Lung (tissue), 17 donors: ENCODE measurements at places on chromosomes 4 and X. TPM values are rescaled to one million over a fixed set of nuclear protein-coding genes. Genes with fewer than 3 reads are reported as not detected.

- H3K4me1 ChIP-seq, result no peaks in the 10 kb centered on the region
- H3K27ac ChIP-seq, result no peak overlapping the region
- peaks cover 22% of the 10 kb centered on the region for H3K27me3 ChIP-seq
- H3K4me3 ChIP-seq, result no peak overlapping the region
- DNase-seq, result no peak
Measured at GRCh38 chrX:153857348-153857903, 27.1 kb upstream of the PDZD4 start.

GRCh38 chr4:7388627-7389026 lies 46.1 kb downstream of the PSAPL1 start:
- H3K27ac ChIP-seq, result no peak overlapping the region
- H3K36me3 ChIP-seq, result no peaks in the 10 kb centered on the region
- no peak overlapping the region for H3K4me3 ChIP-seq
- H3K4me1 ChIP-seq, result no peaks in the 10 kb centered on the region

LANCL3 gene
- 10.7 TPM for total RNA-seq

- H3K27ac ChIP-seq, result no peak overlapping the region
- H3K36me3 ChIP-seq, result peaks cover 2% of the 10 kb centered on the region
- H3K27me3 ChIP-seq, result no peaks in the 10 kb centered on the region
- no peak for DNase-seq
Measured at GRCh38 chr4:24888475-24889344, 24.1 kb downstream of the CCDC149 start.

MAN2B2 gene
- total RNA-seq, result 12.2 TPM

GRCh38 chr4:53702334-53703266 lies 111.3 kb upstream of the LNX1 start:
- peaks cover 7% of the 10 kb centered on the region for H3K4me1 ChIP-seq
- no peak overlapping the region for H3K27ac ChIP-seq
- H3K27me3 ChIP-seq, result no peaks in the 10 kb centered on the region
- no peak overlapping the region for H3K4me3 ChIP-seq
- H3K36me3 ChIP-seq, result no peaks in the 10 kb centered on the region
- DNase-seq, result peak; percentile 90

DNA sequence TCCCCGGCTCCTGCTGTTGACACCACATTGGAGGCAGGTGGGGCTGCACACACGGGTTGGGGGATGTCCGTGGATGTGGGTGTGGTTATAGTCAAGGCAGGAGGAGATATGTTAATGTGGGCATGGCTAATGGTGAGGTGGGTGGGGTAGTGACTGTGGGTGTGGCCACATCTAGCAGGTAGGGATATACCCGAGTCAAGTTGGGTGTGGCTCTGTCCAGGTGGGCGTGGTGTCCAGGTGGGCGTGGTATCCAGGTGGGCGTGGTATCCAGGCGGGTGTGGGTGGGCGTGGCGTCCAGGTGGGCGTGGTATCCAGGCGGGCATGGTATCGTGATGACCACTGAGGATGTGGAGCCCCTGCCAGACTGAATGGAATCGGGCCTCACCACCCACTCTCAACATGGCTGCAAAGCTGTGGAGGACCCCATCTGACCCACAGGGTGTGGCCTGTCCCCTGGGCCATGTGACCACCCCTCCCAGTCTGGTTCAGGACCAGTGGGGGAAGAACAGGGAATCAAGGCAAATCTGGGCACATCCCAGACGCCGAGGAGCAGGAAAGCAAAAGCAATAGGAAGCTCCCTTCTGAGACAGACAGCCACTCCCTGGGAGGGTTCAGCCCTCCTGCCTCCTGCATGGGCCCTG lies 21.0 kb downstream of the MAN2B2 start:
- no peak for DNase-seq
- H3K4me3 ChIP-seq, result no peak overlapping the region
- no peaks in the 10 kb centered on the region for H3K27me3 ChIP-seq
- no peaks in the 10 kb centered on the region for H3K4me1 ChIP-seq

GRCh38 chr4:94548571-94548970 lies 96.8 kb downstream of the PDLIM5 start:
- no peak for DNase-seq
- no peaks in the 10 kb centered on the region for H3K27me3 ChIP-seq
- peaks cover 16% of the 10 kb centered on the region for H3K4me1 ChIP-seq
- no peak overlapping the region for H3K4me3 ChIP-seq
- no peaks in the 10 kb centered on the region for H3K36me3 ChIP-seq
- peak overlapping the region; percentile 91 for H3K27ac ChIP-seq

DNA sequence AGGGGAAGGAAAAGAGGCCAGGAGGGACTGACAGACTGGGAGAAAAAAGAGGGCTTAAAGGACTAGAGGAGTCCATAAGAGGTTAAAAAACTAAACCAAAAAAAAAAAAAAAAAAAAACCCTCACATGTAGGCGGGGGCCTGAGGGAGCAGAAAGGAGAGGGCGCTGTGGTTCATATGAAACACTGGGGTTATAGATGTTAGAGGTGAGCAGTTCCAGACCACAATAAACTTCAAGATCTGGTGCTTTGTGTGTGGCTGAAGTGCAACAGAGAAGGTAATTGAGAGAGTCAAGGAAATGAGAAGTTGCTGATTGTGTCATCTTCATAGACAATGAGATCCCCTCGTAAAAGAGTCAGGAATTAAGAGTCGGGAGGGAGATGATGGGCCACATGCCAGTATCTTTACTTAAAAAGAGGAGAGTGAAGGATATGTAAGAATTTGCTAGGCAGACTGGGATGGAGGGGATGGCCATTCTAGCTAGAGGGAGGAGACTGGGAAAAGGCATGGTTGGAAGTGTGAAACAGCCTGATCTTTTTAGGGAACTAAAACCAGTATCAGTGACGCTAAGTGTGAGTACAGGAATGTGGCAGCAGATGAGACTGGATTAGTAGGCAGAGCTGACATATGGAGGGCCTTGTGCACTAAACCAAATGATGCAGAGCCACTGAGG lies 18.4 kb upstream of the OGT start:
- DNase-seq, result no peak
- H3K27me3 ChIP-seq, result no peaks in the 10 kb centered on the region
- peak overlapping the region; percentile 56 for H3K27ac ChIP-seq
- no peak overlapping the region for H3K4me3 ChIP-seq

- no peak for DNase-seq
- H3K4me1 ChIP-seq, result peaks cover 7% of the 10 kb centered on the region
- H3K27me3 ChIP-seq, result peaks cover 12% of the 10 kb centered on the region
Measured at GRCh38 chrX:46574774-46575381, 1.3 kb downstream of the CHST7 start.

HPGD gene
- 48.4 TPM for total RNA-seq

- no peak overlapping the region for H3K4me3 ChIP-seq
- no peaks in the 10 kb centered on the region for H3K4me1 ChIP-seq
- no peaks in the 10 kb centered on the region for H3K36me3 ChIP-seq
- H3K27me3 ChIP-seq, result no peaks in the 10 kb centered on the region
- no peak overlapping the region for H3K27ac ChIP-seq
Measured at GRCh38 chrX:118024482-118024881, 92.1 kb downstream of the KLHL13 start.

- H3K4me3 ChIP-seq, result no peak overlapping the region
- H3K27ac ChIP-seq, result no peak overlapping the region
- H3K27me3 ChIP-seq, result no peaks in the 10 kb centered on the region
- H3K36me3 ChIP-seq, result no peaks in the 10 kb centered on the region
Measured at GRCh38 chr4:56732301-56732700, 51.2 kb upstream of the HOPX start.

DNA sequence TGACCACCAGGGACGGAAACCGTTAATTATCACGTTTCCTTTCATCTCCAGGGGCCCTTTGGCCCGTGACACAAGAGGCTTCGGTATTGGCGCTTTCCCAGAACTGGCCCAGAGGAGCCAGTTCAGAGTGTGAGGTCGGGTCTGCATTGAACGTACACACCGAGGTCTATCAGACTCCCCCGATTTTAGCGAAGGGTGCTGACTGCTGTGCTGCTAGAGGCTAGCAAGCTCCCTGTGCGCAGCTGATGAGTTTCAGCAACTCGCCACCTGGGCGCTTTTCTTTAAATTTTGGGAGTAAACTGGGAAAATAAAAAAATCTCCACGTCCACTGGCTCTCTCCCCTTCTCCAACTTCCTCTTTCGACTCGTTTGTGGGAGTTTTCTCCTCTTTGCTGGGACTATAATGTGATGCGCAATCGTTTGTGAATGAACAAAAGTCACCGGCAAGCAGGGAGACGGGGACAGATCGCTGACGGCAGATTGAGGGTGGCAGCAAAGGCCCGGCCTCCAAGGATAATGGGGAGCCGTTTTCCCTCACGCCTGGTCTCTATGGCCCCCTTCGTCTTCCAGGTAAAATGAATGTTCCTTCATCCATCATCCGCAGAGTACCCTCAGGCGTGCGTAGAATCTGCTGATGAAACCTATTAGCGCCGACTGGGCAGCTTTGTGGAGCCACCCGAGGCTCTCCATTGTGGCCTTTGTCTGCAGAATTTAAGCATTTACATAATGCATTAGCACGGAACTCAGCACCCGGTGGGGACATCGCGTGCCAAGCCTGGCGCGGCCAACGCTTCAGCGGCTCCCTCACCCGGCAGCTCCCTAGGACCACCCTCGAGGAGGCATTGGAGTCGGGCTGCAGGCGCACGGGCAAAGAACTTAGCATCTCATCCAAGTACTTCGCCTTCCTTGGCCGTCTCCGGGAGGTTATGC lies 1.6 kb upstream of the LRAT start:
- H3K27me3 ChIP-seq, result peaks cover 79% of the 10 kb centered on the region
- DNase-seq, result peak; percentile 27
- no peaks in the 10 kb centered on the region for H3K36me3 ChIP-seq
- H3K4me3 ChIP-seq, result no peak overlapping the region

GRCh38 chr4:8185295-8185694 lies 13.8 kb upstream of the SH3TC1 start:
- peaks cover 2% of the 10 kb centered on the region for H3K27me3 ChIP-seq
- H3K4me1 ChIP-seq, result peaks cover 11% of the 10 kb centered on the region
- H3K36me3 ChIP-seq, result no peaks in the 10 kb centered on the region

MAMLD1 gene
- 6.7 TPM for total RNA-seq

TMEM131L gene
- total RNA-seq, result 40.6 TPM

DNA sequence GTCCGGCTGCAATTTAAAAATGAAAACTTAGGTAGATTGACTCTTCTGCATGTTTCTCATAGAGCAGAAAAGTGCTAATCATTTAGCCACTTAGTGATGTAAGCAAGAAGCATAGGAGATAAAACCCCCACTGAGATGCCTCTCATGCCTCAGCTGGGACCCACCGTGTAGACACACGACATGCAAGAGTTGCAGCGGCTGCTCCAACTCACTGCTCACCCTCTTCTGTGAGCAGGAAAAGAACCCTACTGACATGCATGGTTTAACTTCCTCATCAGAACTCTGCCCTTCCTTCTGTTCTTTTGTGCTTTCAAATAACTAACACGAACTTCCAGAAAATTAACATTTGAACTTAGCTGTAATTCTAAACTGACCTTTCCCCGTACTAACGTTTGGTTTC lies 41.0 kb downstream of the MAP7D3 start:
- H3K27me3 ChIP-seq, result peaks cover 3% of the 10 kb centered on the region
- no peak overlapping the region for H3K4me3 ChIP-seq
- no peak overlapping the region for H3K27ac ChIP-seq
- peaks cover 3% of the 10 kb centered on the region for H3K4me1 ChIP-seq
- DNase-seq, result no peak

DNA sequence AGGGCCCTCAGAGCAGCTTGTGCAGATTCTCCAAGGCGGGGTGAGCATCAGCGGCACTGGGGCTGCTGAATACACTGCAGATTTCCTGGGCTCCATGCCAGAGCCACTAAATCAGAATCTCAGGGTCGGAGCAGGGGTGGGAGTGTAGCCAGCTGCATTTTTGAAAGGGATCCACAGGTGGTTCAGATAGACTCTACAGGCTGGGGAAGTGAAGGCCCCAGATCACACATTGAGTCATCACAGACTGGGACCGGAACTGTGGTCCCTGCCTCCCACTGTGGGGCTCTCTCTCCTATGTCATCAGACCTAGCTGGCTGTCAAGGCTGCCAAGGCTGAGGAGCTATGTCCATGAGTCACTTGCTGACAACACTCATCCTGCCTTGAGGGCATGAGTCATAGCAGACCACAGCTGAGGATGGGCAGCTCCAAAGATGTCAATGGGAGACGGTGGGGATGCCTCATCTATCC lies 162.3 kb upstream of the MAMLD1 start:
- no peak for DNase-seq
- H3K27me3 ChIP-seq, result no peaks in the 10 kb centered on the region
- H3K27ac ChIP-seq, result no peak overlapping the region
- no peaks in the 10 kb centered on the region for H3K36me3 ChIP-seq
- H3K4me1 ChIP-seq, result no peaks in the 10 kb centered on the region

RHOXF2B gene
- 0.12 TPM for total RNA-seq

DNA sequence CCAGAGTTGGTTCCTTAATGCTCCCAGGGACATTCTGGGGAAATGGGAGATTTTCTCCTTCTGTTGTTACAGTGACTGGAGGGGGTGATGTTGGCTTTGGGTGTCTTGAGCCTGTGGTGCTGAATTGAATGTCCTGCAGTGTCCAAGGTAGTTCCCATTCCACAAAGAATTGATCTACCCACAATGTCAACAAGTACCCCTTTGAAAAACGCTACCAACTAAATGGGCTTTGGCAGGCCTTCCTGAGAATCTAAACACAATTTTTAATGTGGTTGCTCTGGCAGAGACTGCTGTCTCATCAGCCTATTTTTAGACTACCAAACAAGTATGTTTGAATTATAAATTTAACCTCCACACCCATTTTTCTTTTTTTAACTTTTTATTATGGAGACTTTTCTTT lies 69.4 kb downstream of the CCKAR start:
- H3K4me3 ChIP-seq, result no peak overlapping the region
- peaks cover 27% of the 10 kb centered on the region for H3K4me1 ChIP-seq
- peak; percentile 45 for DNase-seq
- no peaks in the 10 kb centered on the region for H3K27me3 ChIP-seq

GAGE1 gene
- total RNA-seq, result not detected

GRCh38 chrX:37686369-37686995 lies 891 bp downstream of the XK start:
- no peak for DNase-seq
- peaks cover 3% of the 10 kb centered on the region for H3K4me1 ChIP-seq
- peaks cover 20% of the 10 kb centered on the region for H3K27me3 ChIP-seq
- H3K36me3 ChIP-seq, result no peaks in the 10 kb centered on the region

- H3K27me3 ChIP-seq, result no peaks in the 10 kb centered on the region
- H3K4me1 ChIP-seq, result peaks cover 10% of the 10 kb centered on the region
- H3K27ac ChIP-seq, result no peak overlapping the region
Measured at GRCh38 chr4:79425586-79425985, 17.6 kb upstream of the GK2 start.

- no peak overlapping the region for H3K4me3 ChIP-seq
- H3K27me3 ChIP-seq, result peaks cover 71% of the 10 kb centered on the region
- no peaks in the 10 kb centered on the region for H3K36me3 ChIP-seq
- H3K4me1 ChIP-seq, result no peaks in the 10 kb centered on the region
- no peak overlapping the region for H3K27ac ChIP-seq
Measured at GRCh38 chrX:111083081-111083480, 12.9 kb upstream of the PAK3 start.
